ENCODE measurements at places on chromosomes 1 and 21.

DNA sequence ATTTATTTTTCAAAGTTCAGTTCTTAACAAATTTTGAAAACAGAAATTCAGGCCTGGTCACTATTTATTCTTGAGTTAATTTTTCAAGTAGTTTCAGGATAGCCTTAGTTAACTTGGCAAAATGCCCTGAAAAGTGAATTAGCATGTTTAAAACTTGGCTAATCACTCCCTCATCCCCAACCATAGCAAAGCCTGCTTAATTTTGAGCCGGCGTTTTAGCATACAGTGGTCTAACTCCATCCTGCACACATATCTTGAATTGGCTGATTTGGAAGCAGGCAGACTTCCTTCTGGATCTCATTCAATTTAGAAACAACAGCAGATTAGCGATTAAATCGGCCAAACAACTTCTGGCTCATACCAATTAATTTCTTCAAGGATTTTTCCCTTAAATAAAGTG is 439.2 kb downstream of the PTBP2 start:
- no peak for DNase-seq

GRCh38 chr1:43965316-43965715 is 4.5 kb upstream of the DPH2 start:
- no peak for DNase-seq

DNA sequence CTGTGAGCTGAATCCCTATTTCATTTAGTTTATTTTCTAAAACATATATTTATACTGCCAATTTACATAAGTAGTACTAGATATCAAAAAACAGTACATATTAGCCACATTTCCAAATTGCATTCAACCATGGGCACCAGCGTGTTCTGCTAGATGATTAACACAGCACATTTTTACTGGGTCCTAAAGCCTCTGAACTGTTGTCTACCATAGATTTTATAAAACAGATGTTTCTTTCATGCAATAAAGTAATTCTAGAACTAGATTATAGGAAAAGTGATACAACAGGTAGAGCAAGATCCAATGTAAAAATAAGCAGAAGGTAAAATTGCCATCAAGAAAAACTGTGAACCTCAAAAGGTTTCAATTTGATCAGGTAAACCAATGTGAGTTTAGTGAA is 108.6 kb downstream of the FAF1 start:
- DNase-seq, result no peak

DNA sequence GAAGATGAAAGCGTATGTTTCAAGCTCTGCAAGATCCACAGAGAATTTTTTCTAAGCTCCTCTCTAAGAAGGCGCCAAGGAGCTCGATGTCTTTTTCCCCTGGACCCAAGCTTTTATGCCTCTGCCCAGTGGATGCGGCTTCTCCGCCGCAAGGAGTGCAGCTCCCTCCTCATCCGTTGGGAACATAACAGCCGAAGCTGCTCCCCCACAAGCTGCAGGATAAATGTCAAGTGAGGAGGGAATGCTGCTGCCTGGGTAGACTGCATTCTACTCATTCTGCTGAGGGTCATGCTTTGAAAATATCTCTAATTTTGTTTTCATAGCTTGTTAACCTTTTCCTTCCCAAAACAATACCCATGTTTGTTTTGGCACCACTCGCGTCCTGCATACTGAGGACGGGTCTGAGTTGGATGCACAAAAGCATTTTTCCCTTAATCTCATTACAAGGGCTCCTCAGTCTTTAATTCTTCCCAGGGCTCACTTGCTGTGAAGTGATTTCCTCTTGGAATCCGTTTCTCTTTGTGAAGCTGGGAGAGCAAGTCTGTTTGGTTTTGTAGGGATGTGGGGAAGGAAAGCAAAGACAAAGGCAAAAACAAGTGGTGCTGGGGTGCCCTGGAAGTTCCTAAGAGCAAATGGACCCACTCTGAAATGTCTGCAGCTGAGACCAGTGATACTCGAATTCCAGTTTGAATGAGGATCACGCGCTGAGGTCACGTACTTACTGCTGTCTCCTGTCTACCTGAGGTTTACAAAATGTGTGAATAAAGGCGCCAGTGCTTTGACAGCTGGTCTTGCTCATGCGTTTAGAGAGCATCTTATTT is 134.0 kb upstream of the IRF2BP2 start:
- peak; percentile 79 for DNase-seq

- no peak for DNase-seq
These were observed 6.1 kb downstream of the NUP210L start for GRCh38 chr1:154148807-154149206.

GRCh38 chr1:208929575-208929974 is 653.9 kb upstream of the CAMK1G start:
- DNase-seq, result no peak

DNA sequence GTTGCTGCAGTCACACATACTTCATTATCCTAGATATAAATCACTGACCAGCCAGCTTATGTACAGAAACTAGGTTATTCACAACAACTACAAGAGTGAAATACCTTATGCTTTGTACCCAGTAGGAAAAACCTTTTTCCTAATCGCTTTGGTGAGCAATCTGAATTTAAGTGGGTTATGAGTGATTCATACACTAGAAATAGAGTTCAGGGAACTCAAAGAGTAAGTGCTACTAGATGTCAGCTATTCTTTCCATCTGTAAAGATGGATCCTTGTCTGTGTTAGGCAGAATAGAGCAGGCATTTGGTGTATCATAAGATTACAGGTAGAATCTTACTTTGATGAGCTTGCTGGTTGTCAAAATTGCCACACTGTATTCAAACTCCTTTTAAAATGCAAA is 101.9 kb downstream of the ZNF644 start:
- no peak for DNase-seq

- no peak for DNase-seq
These were observed 8.7 kb downstream of the NFASC start for GRCh38 chr1:204879351-204879750.

Measured in NCI-H510A treated with DMSO at 0.1 percent for 48 hours (cell line).